ENCODE measurements at places on chromosomes 4 and X. TPM values are rescaled to one million over a fixed set of nuclear protein-coding genes. Genes with fewer than 3 reads are reported as not detected.

MAGEA11 gene
- not detected for total RNA-seq

DNA sequence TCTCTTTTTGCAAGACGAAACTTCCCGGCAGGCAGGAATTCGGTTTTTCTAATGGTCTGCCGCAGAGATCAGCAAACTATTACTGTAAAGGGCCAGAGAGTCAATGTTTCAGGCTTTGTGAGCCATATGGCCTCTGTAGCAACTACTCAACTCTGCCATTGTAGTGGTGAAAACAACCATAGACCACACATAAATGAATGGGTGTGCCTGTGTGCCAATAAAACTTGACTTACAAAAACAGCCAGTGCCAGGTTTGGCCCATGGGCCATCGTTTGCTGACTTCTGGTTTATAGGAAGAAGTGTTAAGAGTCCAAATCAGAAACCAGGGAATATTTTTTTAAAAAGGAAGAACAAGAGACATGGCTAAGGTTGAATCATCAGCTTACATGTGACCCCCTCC, 163.0 kb downstream of the SH3KBP1 start:
- DNase-seq, result no peak

GAB3 gene
- total RNA-seq, result 0.73 TPM

GRCh38 chrX:51144828-51145442, 187.7 kb upstream of the NUDT10 start:
- no peak for DNase-seq

CCNA2 gene
- total RNA-seq, result 0.45 TPM

DNA sequence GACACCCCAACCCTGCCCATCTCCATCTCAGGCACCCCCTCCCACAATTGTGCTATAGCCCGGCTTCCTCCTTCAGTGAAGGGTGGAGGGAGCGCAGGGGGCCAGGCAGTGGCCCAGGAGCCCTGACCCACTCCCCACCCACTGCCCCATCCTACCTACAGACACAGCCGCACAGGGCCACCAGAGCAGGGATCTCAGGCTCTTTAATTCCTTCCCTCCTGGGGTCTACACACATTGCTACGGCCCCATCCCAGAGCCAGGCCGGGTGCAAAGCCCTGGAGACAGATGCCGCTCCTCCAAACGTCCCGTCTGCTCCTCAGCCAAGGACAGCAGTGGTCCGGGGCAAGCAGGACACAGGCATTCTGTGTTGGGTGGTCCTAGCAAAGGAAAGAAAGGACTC, 12.8 kb upstream of the DUSP9 start:
- DNase-seq, result no peak

DDIT4L gene
- total RNA-seq, result 0.33 TPM

GRCh38 chr4:64271601-64272081, 137.6 kb downstream of the TECRL start:
- no peak for DNase-seq

DNA sequence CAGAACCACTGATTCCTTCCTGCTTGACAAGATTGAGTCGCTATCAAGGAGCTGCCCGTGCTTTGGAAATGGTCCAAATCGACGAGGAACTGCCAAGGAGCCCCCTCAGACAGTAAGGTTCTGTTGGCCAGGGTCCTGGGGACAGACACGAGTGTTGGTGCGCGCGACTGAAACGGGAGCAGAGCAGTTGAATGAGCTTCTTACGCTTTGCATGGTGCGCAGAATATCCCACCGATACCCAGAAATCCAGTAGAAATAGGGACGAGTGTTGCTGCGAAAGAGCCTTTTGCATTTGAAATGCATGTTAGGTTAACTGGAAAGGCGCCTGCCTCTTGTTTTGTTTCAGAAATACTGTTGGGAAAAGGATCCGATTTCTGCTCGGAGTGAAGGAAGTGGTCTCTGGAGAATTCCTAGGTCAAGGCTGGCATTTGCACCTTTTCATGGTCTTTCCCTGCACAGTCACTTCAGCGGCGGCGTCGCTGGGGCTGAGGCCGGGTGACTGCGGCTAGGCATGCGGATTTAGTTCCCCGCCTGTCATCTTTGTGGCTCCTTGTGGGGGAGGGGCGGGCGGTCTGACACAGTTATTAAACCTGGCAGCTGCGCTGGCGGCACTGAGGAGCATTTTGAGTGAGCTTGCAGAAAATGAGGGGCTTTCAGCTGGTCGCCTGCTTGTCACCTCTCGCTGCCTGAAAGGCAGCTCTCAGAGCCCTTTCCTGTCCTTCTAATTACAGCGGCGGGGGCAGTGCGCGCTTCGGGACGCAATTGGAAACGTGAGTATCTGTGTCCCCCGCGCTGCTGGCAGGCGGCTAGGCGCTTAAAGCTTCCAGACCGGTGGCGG, 51.5 kb upstream of the TRIM2 start:
- DNase-seq, result no peak

DNA sequence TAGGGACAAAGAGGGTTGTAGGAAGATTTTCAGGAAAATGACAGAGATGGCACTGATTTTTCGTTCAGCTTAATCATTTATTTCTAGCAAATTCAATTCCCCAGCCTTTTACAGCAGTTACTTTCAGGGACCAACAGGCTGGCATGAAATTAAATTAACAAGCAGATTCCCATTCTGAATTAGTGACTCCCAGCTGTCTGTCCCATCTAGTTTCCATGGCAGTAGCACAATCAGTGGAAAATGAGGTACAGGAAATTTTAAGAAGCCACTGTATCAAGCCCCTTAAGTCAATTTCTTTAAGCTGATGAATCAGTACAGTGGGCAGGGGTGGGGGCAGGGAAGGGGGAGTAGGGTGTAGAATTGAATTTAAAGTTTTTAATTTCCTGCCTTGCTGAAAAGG, 121.1 kb upstream of the TEX13C start:
- no peak for DNase-seq

GRCh38 chr4:38073596-38074234, 113.5 kb downstream of the PTTG2 start:
- DNase-seq, result no peak

All from left lobe of liver (tissue), 2 donors.